ENCODE measurements at places on chromosomes 13 and 19.

- DNase-seq = no peak
Measured at GRCh38 chr13:30346789-30347167, 39.4 kb upstream of the KATNAL1 start.

- no peak for DNase-seq
Measured at GRCh38 chr19:9995084-9995483, 15.2 kb downstream of the COL5A3 start.

GRCh38 chr13:54492995-54493394 lies 1464.4 kb downstream of the OLFM4 start:
- DNase-seq = no peak

GRCh38 chr19:21256722-21257121 lies 72.5 kb downstream of the ZNF708 start:
- no peak for DNase-seq

DNA sequence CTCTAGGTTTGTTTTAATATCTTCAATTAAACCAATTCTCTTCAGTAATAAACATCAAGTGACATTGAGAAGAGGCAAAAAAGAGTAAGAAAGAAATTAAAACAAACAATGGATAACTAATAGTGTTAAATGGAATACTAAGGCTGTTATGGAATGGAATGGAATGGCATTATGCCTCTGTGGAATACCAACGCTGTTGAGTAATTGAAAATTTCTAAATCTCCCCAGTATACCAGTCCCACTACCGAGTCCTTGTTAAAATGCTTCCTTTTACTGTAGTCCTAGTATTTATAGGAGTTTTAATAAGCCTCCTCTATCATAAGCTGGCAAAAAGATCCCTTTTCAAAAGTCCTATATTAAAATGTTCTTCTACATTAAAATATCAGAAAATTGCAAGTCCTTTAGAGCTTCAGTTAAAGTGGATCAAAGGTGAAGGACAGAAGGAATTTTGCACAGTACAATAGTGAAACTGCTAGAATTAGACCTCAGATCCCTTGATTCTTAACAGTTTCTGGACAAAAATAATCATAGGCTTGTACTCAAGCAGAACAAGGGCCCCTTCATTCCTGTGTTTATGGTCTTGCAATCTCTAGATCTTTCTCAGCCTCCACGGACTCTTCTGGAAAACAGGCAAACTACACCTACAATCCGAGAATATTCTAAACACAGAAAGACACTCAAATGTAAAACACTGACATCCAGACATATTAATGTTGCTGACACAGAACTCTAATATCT lies 128.2 kb downstream of the PCDH9 start:
- no peak for DNase-seq

DNA sequence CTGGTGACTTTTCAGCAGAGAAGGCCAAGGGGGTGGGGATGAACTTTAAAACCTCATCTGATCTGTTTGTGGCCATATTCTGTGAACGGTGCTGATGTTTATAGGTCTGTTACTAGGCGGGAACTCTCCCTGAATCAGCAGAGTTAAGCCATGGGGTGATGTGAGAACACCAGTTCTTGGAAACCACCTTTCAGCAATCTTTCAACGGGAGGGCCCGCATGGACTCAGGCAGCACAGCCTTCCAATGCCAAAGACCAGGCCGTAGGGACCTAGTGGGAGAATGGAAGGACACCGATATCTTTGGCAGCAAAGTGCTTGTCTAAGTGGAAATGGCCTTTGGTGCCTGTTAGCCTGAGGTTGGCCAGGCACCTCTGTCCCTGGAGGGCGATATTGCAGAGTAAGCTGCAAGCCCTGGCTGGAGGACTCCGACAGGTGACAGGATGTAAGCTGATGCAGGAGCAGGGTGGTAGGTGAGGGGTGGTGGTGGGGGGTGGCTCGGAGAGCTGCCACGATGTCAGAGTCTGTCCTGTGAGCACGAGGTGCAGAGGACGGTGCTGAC lies 57.0 kb downstream of the ERCC5 start:
- DNase-seq = no peak

DNA sequence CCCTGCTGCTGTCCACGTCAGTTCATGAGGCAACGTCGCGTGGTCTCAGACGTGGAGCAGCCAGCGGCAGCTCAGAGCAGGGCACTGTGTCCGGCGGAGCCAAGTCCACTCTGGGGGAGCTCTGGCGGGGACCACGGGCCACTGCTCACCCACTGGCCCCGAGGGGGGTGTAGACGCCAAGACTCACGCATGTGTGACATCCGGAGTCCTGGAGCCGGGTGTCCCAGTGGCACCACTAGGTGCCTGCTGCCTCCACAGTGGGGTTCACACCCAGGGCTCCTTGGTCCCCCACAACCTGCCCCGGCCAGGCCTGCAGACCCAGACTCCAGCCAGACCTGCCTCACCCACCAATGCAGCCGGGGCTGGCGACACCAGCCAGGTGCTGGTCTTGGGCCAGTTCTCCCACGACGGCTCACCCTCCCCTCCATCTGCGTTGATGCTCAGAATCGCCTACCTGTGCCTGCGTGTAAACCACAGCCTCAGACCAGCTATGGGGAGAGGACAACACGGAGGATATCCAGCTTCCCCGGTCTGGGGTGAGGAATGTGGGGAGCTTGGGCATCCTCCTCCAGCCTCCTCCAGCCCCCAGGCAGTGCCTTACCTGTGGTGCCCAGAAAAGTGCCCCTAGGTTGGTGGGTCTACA lies 6.6 kb downstream of the FSTL3 start:
- DNase-seq = no peak

GRCh38 chr19:2532252-2533071 lies 56.5 kb downstream of the GADD45B start:
- no peak for DNase-seq

DNA sequence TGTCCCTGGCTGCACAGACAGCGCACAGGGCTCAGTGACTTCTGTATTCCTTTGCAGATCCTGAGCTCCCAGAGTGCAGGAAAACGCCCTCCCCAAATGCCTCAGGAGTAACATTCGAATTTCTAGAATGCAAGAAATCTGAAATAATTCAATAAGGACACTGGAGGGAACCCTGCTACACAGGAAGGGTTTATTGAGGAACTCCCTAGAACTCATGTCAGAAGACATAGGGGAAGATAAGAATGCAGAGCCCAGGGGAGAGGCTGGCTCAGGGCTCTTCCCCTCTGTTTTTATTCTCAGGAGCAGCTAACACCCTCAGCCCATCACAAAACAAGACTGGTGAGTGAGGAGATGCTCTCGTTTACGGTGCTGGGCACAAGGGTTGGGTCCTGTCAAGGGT lies 6.8 kb downstream of the LILRA1 start:
- no peak for DNase-seq

DNA sequence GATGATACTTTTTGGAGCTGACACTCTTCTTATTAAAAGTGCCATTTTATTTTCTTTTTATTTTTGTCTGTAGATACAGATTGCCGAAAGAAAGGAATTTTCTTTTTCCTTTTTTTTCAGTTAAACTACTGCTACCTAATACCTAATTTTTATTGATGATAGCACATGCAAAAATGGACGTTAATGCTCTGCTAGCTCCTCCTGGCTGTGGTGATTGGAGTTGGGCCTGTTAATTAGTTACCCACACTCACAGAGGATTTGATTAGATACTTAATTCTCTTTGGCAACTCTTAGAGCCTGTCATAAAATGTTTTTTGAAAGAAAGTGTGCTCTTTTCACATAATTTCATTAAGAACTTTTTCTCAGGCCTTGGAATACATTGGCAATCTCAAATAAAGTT lies 366.8 kb downstream of the DCT start:
- no peak for DNase-seq

GRCh38 chr13:45339867-45340266 lies 1.1 kb downstream of the TPT1 start:
- peak; percentile 27 for DNase-seq

DNA sequence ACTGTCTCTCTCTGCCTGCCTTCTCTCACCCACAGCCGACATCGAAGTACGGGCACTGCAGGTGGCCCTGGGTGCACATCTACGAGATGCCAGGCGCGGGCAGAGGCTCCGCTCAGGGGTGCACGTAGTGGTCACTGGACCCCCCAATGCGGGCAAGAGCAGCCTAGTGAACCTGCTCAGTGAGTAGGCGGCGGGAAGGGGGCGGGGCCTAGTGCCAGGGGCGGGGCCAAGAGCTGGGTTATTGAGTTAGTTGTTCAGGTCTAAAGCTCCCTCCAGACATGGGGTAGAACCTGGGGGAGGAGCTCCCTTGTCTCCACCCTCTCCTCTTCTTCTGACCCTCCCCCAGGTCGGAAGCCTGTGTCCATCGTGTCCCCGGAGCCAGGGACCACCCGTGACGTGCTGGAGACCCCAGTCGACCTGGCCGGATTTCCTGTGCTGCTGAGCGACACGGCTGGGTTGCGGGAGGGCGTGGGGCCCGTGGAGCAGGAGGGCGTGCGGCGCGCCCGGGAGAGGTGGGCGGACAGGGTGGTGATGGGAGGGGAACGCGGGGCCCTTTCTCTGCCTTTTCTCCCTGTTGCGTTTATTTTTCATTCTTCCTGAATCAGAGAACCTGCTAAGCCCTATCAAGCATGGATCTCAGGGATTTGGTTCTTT lies 1.9 kb downstream of the GTPBP3 start:
- peak; percentile 47 for DNase-seq

GRCh38 chr13:41515491-41516139 lies 58.3 kb downstream of the RGCC start:
- no peak for DNase-seq

DNA sequence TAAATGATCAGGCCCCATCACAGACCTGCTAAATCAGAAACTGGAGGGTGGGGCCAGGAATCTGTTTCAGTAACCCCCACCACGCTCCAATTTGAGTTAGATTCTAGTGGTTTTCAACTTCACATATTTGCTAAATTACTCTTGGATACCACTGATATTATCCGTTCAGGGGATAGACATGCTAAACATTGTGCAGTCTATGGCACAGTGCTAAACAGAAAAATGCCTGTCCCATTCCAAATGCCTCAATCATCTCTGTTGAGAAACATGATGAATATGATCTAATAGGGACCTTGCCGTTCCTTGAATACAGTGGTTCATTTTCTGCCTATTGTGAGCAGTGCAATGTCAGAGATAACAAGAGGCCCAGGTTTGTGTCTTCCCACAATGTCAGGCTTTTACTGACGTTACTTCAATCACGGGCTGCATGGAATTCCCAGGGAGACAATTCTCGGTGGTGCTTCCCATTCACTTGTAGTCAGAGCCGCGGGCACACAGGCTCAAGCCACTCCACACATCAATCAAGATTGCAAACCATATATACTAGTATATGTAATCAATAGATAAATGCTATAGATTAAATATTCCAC lies 52.7 kb downstream of the MYO16 start:
- no peak for DNase-seq

DNA sequence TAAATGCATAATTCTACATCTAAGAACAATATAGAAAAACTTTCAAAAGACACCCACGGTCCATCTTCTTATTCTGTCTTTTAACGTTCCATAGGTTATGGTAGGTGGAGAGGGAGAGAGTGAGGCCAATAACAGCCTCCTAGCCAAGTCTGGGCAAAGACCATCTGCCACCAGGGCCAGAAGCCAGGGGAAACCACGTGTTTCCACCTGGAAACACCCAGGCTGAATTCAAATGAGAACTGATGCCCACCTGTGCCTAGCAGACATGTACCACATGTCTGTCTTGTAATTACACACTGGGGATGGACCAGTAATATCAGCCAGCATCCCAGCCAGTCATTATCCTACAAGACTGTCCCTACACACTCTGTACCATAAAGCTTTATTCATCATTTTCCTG lies 1573.1 kb downstream of the EFNB2 start:
- DNase-seq = no peak

DNA sequence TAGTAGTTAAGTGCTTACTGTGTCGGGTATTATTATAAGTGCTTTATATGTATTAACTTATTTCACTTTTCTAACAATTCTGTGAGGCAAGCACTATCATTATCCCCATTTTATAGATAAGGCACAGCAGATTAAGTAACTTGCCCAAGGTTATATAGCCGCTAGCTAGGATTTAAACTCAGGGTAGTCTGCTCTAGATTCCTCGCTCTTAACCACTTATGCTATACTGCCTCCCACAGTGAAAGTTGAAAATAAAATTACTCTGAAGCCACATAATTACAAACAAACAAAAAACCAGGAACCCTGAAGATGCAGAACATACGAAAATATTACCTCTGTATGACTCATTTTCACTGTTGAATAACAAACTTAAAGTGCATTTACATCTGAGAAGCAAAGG lies 3.9 kb downstream of the TEX30 start:
- no peak for DNase-seq

DNA sequence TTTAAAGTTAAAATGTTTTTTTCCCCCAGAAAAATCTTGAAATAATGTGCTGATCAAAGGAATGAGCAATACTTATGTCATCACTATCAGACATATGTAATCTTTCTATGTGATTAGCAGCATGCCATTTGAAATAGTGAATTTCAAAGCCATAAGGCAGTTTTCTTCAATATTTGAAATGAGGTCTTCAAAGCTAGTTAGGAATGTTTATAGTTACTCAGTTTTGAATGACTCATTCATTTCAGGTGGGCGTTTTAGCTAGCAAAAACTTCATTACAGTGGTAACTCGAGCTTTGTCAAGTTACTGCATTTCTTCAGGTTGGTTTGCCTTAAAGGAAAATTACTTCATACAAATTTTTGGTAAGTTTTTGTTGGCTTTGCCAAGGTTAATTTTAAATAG lies 102.1 kb downstream of the ATP8A2 start:
- DNase-seq = no peak

GRCh38 chr13:36858290-36858689 lies 39.3 kb downstream of the RFXAP start:
- DNase-seq = no peak

DNA sequence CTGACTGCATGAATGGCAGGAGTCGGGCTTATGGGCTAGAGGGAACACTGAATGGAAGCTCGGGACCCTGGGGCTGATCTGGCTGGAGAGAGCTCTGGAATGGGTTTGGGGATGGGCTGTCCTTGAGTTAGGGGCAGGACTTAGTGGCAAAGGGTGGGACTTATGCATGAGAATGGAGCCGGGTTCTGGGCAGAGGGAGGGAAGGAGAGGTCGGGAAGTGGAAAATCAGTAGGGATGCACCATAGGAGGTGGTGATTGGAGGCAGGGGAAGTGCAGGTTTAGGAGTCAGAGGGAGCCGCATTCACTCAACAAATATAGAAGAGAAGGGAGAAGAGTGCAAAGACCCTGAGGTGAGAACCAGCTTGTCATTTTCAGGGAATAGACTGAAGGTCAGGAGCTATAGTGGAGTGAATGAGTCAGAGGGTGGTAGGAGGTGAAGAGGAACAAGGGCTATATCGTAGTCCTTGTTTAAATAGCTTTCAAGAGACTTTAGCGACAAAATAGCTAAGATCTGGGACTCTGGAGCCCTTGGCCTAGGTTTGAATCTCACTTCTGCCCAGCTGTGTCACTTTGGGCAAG lies 748 bp downstream of the RAB4B start:
- DNase-seq = no peak

- no peak for DNase-seq
Measured at GRCh38 chr13:58119804-58120203, 488.3 kb downstream of the PCDH17 start.

DNA sequence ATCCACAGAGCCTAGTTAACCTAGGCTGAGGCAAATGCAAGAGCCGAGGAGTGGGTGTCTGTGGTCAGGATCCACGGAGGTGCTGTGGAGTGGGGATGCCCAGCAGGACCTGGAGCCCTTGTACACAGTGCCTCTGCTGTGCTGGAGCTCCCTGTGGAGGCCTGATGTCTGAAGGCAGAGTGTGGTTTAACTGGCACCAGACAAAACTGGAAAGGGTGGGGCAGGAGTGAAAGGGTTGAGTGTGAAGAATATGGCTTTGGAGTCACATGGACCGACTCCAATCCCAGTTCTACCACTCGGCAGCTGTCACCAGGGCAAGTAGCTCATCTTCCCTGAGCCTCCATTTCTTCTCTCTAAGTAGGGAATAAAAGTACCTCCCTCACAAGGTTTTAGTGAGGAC lies 60.3 kb upstream of the GPR12 start:
- no peak for DNase-seq

Measured in stimulated activated CD4-positive, alpha-beta T cell treated with anti-CD3 and anti-CD28 coated beads, Interleukin-15, amount 100 ng/mL, for 1 hour (primary cell).